GDM1 (cell line): ENCODE measurements at places on chromosomes 7 and 10.

- DNase-seq, result no peak
Measured at GRCh38 chr10:58517081-58517480, 4.4 kb downstream of the BICC1 start.

DNA sequence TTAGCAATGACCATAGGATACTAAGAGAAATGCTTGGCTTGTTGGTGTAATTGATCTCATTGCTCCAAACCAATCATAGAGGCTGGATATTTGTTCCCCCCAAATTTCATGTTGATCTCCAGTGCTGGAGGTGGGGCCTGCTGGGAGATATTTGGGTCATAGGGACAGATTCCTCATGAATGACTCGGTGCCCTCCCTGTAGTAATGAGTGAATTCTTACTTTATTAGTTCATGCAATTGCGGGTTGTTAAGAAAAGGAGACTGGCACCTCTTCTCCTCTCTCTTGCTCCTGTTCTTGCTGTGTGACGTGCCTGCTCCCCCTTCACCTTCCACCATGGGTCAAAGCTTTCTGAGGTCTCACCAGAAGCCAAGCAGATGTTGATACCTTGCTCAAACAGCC, 630.1 kb downstream of the CALN1 start:
- DNase-seq, result no peak

DNA sequence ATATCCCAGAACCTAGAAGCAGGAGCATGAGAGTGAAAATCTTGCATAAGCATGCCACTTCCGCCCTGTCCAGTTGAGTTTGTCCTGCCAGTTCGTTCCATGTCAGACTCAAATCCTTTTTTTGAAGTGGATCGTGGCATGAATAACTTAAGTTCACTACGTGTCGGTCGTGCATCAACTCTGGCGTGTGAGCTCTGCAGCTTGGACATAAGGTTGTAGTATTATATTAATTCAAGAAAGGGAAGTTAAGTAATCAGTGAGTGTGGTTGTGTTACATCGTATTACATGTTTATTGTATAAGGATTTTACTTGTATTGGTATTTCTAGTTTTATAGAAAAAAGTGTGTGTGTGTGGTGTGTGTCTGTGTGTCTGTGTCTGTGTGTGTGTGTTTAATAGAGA, 23.0 kb downstream of the CDC123 start:
- no peak for DNase-seq

- no peak for DNase-seq
Measured at GRCh38 chr7:1818575-1819258, 148.6 kb downstream of the ELFN1 start.

GRCh38 chr10:71964098-71964742, at the start of gene CHST3:
Gene CHST3 (plus strand): TSS chr10:71964395. CDS start chr10:72005843, 41,448 bp downstream.
- no peak for DNase-seq

GRCh38 chr10:28561531-28561930, 28.6 kb downstream of the WAC start:
- no peak for DNase-seq

DNA sequence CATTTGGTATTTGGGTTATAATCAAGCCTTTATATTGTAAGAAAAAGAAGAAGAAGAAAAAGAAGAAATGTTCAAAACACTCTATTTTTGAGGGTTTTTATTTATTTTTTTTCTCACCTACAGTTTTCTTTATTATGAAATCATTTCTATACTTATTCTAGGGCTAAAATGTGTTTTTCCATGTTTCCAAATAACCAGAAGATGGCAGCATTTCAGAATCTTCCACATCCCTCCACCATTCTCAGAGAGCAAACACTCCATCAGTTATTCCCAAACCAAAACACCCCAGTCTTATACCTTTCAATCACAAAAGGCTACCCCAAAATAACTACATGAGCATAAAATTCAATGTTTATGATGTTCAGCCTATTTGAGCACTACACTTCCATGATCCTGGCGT, 38.7 kb upstream of the PPP1R17 start:
- no peak for DNase-seq

DNA sequence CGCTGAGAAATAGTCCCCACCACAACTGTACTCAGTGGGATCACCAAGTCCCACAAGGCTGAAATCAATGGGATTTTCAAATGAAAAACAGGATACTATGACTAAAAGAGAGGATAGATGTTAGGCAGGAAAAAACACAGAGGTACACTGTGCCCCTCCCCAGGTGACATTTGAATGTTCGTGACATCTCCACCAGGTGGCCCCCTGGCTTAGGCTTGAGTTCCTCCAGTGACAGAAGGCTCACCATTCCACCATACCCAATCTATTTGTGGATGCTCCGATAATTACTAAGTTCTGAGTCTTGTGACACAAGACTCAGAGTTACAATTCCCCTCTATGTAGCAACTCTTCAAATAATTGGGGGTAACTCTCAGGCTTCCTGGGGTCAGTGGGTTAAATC, 77.5 kb upstream of the KCNMA1 start:
- no peak for DNase-seq

DNA sequence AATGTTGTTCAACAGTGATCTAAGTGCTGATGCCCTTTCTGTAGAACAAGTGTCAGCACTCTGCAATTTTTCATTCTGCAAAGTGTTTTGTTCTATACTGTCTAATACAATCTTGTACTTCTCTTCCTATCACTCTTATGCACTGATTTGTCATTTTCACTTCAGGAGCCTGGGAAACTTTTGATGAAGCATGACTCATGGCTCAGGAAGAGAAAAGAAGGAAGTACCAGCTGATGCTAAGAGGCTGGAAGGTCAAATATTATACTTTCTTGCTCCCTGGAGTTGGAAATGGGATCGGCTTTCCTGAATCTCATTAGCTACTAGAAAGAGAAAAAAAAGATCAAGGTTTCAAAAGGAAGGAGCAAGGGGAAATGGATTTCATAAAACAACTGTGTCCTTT, 45.8 kb downstream of the DGKI start:
- no peak for DNase-seq

GRCh38 chr7:48130658-48131108, 40.6 kb upstream of the ABCA13 start:
- no peak for DNase-seq

- no peak for DNase-seq
Measured at GRCh38 chr7:81110673-81111072, 191.8 kb upstream of the SEMA3C start.

GRCh38 chr7:134854816-134855215, 75.4 kb downstream of the CALD1 start:
- no peak for DNase-seq

DNA sequence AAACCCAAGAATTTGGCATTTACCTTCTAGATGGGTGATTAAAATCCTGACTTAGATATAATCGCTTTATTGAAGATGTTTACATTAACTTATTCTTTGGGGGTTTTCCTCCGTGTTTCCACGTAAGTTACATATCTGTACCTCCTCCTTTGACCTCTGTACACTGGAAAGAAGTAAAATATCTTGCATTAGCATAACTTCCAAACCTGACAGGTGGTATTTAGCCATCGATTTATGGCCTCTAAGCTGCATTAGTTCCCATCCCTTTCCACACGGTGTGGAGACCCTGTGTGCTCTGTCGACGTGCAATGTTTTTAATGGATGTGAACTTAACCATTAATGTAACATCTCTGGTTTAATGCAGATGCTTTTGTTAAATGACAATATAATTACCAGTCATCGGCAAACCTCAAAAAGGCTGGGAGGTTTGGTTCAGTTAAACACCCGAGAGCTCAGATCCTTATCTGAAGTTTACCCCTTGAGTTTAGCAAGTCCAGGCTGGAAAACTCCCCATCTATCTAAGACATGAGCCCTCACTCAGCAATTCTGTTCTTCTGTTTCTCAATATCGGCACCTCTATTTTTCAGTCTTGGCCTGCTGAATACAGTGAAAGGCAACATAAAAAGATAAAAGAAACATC, 295.2 kb downstream of the GATA3 start:
- no peak for DNase-seq

- no peak for DNase-seq
Measured at GRCh38 chr10:1270906-1271305, 214.7 kb downstream of the WDR37 start.

DNA sequence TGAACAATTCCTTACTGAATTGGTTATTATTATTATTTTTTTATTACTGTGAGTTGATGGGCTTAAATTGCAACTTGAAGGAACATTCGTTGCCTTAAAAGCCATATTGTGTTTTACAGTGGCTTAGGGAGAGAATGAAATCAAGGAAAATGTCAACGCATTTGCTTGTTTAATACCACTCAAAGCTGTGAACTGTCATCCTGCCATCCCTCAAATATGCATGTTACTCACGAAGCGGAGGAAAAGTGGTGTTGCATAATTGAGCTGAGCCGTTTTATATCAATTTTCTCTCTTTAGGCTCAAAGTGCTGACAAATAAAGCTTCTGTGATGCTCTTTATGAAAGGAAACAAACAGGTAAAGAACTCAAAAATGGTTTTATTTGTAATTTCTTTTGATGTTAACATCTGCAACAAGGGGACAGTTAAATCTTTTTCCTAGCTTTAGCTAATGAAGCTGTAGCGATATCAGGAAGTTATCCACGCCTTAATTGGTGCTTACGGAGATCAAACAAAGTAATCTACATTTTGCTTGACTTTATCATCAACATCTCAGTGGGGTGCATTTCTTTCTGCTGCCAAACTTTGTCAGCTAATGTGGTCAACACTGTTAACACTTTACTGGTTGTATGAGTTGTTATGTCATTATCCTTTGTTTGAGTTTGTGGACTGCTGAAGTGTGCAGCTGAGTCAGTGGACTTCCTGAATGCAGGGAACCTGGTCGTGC, 33.1 kb downstream of the GLRX3 start:
- no peak for DNase-seq

DNA sequence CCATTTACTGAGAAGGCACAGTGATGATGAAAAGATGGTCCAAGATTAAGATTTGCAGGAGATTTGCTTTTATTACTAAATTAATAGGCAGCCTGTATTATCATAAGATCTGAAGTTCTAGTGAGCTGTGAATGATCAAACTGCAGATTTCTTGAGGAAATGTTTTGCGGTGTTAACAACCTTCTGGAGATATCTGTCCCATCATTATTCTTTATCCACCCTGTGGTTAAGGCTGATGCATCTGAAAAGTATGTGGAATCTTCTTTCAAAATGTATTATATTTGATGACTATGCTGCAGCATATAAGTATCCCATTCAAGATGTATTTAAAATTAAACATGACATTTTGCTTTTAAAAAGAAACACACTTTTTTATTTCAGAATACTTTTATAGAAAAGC, 150.3 kb downstream of the POLR1F start:
- DNase-seq, result no peak

GRCh38 chr7:101926265-101926664, 108.8 kb downstream of the CUX1 start:
- DNase-seq, result no peak

- DNase-seq, result no peak
Measured at GRCh38 chr10:103102195-103102594, 90.9 kb downstream of the NT5C2 start.

DNA sequence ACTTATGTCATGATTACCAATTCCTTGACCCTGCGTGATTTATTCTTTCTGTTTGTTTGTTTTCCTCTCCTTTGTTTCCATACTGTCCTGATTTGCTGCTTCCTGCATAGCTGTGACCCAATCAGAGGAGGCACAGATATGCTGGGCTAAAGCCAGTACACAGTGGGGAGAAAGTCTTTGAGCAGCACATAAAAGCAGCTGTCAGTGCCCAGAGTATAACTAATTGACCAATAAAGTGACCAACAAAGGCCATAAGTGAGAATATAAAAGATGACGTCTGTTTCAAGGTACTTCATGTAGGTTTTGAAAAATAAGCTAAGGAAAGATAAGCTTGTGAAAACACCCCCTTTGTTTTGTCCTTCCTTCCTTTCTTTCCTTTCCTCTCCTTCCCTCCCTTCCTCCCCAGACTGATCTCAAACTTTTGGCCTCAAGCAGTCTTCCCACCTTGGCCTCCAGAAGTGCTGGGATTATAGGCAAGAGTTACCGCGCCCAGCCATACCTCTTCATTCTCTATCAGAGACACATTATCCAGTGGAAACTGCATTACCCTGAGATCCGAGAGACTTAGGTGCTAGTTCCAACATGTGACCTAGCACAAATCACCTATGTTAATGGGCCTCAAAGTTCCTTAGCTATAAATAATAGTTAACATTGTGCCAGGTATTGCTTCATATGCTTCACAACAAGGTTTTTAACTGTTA, 17.0 kb downstream of the BCAP29 start:
- no peak for DNase-seq

DNA sequence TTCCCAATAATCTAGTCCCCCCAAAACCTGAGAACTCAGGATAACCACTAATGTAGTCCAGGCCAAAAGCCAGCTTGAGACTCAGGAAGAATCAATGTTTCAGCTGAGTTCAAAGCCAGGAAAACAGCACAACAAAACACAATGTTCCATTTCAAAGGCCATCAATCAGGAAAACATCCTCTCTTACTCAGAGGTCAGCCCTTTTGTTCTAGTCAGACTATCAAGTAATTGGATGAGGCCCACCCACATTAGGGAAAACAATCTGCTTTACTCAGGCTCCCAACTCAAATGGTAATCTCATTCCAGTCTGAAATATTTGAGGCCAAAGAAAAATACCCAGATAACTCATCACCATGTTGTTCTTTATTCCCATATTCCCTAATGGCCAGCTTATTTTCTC, 152.2 kb downstream of the SDHAF3 start:
- DNase-seq, result no peak

DNA sequence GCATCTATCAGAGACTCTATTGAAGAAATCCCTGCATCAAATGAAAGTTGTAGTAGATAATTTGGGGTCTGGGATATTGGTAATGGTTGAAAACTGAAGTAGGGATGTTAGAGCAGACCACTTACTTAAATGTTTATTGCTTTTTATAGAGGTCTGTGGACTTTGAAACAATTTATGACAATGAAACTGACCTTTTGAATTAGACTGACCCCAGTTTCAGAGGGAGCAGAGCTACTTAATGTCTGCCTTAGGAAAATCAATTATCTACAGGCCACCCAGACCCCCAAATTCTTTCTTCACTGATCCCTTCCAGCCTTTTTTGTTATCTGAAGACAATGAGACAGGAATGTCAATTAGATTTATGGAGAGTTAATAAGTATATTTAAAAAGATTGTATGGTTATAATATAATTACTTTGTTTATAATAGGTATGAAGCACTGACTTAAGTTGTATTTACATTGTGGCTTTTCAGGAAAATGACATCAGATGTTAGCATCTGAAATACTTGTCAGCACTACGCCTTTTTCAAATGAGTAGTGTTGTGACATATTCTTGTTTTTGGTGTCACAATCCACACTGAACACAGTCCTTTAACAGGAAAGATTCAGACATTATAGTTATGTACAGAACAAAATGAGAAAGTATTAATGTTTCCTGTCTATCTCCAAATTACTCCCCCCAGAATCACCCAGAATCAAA, 13.9 kb downstream of the MGAM2 start:
- no peak for DNase-seq

- DNase-seq, result no peak
Measured at GRCh38 chr10:98446151-98446660, 529 bp downstream of the HPS1 start.

DNA sequence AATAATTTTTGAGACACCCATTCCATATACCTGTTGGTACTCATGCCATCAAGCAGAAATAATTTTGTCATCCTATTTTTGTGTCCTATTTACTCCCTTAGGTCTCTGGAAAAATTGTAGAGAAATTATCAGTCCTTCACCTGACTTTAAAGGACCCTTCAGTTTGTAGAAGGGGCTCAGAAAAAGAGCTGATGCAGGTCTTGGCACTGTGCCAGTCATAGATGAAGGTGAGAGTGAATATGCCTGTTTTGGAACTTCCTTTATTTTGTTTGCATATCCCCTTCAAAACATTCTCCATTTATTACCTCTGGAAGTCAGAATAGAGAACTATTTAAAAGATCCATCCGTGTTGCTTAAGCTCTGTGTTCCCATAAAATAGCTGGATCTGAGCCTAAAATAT, 321.0 kb upstream of the TPK1 start:
- no peak for DNase-seq
